ENCODE measurements at places on chromosomes 2 and 18.

DNA sequence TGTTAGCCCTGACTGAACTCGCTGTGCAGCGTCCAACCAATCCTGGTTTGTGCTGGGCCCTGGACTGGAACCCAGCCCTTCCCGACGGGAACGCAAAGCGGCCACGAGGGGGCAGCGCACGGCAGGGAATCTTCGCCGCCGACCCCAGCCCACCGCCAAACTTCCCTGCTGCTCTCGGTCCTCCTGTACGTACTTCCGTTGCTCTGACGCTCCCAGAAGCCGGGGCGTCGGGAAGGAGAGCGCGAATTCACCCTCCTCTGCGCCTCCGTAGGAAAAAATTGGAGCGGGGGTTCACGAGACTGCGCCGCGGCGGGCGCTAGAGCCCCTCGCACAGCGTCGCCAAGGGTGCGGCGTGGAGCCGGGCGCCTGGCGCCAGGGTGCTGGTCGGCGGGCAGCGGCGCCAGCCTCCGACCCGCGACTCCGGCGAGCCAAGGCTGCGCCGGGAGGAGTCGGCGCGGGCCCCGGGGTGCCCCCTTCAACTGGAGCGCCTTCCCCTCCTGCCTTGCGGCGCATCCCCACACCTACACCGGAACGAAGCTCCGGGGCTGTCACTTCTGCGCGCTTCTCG is 873 bp upstream of the SH3RF3 start:
- peak; percentile 50 for DNase-seq

DNA sequence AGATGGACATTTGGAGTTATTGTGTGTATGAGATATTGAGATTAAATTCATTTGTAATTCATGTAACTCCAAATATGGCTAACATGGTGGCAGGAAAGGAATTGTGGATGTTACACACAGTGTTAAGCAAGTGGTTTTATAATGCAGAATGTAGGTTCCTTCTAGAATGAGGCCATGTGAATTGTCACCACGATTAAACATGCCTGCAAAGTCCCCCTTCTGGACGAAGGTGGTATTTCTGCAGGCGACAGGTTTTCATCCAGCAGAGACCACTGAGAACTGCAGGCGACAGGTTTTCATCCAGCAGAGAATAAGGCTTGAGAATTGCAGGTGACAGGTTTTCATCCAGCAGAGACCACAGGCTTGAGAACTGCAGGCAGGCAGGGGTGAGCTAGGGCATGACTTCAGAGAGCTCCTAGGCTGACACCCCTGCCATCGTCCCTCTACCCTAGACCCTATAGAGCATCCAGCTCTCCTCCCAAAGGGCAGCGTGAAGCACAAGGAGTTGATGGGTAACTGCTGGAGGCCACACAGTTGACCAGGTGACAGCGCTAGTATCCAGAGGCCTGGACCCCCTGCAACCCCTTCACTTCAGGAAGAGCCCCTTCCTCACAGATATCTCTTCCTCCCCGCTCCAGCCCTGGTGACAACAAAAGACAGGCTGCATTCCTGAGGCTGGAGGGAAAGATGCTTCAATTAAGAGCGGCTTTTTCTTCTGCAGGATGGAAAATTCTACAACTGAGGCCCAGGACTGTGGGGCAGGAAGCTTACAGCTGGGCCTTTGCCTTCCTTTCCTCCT is 175.8 kb downstream of the LOXHD1 start:
- peak; percentile 10 for DNase-seq

DNA sequence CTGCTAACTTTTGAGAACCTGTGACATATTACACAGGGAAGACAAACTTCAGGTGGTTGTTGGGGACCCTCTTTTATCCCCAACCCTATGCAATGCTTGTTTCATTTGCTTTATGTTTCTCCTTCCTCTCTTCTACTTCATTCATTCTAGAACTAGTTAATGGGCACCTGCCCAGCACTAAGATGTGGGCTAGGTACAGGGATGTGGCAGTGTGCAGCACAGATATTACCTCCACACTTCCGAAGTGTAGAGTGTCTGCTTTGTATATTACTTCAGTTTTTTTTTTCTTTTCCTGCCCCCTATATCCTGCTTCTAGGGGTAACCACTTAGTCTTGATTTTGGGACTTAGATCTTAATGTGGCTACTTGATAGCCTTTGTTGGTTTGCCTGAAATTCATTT is 35.1 kb downstream of the CD28 start:
- DNase-seq = no peak

DNA sequence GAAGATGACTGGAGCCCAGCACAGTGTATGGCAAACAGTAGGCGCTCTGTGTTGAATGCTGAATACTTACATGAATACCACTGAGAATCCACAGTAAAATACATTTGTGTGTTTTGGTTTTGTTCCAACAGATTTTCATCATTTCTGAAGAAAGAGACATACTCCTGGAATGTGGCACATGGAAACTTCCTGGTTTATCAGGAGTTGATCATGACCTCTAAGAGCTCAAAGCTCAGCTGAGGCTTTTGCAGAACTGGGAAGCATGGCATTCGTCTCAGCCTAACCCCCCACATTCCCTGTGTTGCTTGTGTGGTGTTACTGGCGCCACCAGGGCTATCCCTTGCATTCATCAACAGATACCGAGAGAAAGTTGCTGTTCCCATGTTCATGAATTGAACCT is 316.9 kb upstream of the REV1 start:
- no peak for DNase-seq

All from T-helper 2 cell treated with Interferon-gamma antibody and Interleukin-4, amounts not matched to agents 5 μg/mL and 100 μg/mL, for 36 hours (primary cell).